ENCODE measurements at places on chromosomes 7 and 10. TPM values are rescaled to one million over a fixed set of nuclear protein-coding genes. Genes with fewer than 3 reads are reported as not detected.

FEZF1 gene
- not detected for total RNA-seq

PDZD7 gene
- 2.0 TPM for total RNA-seq

MTG1 gene
- 19.2 TPM for total RNA-seq

HOXA9 gene
- not detected for total RNA-seq

TAS2R40 gene
- not detected for total RNA-seq

PITX3 gene
- not detected for total RNA-seq

ADIRF gene
- 184 TPM for total RNA-seq

LBX1 gene
- not detected for total RNA-seq

FGFR2 gene
- not detected for total RNA-seq

FBXL13 gene
- 1.6 TPM for total RNA-seq

CYP3A4 gene
- not detected for total RNA-seq

FANK1 gene
- 13.9 TPM for total RNA-seq

STK31 gene
- total RNA-seq: not detected

APBB1IP gene
- not detected for total RNA-seq

ODAD2 gene
- total RNA-seq: 0.12 TPM

ZNF425 gene
- 4.2 TPM for total RNA-seq

OR6B1 gene
- total RNA-seq: not detected

Data from smooth muscle cell of the coronary artery (primary cell).